SK-N-SH treated with all-trans-retinoic acid at 6 μM for 48 hours (cell line): ENCODE measurements at places on chromosomes 1 and 21.

GRCh38 chr1:6591222-6591621 lies 11.4 kb downstream of the ZBTB48 start:
- ATAC-seq: no peak

- ATAC-seq: no peak
Observed at GRCh38 chr1:183374825-183375224, 43.4 kb downstream of the NMNAT2 start.

DNA sequence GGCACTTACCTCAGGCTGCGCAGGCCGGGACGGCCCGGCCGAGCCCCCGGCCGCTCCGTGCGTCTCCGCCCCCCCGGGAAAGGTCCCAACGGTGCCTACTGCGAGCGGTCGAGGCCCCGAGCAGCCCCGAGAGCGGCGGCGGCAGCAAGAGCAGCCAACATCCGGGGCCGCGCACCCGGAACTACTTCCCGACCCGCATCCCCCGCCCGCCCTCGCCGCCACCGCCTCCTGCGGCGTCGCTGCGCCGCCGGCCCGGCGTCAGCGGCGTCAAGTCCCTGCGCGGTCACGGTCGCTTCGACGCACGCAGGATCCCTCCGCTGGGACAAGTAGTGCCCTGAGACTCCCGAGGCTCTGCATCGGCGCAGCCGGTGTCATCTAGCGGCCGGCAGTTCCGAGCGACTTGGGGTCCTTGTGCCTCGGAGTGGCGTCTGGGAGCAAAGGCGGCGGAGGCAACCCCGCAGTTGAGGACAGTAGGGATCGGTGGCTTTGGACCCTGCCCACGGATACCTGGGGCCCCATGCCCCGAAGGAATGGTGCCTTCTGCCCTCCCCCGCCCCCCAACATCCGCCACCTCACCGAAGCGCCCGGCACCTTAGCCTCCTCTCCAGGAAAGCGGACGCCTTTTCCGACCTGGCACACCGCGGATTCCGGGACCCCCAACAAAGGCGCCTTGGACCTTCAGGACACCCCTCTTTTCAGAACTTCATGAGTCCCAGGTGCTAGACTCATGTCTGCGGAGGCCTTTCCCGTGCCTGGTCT lies at the start of gene FOXJ3:
Gene FOXJ3 (minus strand): TSS at position 186 of the 759 bp plus-strand sequence. CDS start 24,142 bp downstream, outside the sequence.
- peak; percentile 85 for ATAC-seq

DNA sequence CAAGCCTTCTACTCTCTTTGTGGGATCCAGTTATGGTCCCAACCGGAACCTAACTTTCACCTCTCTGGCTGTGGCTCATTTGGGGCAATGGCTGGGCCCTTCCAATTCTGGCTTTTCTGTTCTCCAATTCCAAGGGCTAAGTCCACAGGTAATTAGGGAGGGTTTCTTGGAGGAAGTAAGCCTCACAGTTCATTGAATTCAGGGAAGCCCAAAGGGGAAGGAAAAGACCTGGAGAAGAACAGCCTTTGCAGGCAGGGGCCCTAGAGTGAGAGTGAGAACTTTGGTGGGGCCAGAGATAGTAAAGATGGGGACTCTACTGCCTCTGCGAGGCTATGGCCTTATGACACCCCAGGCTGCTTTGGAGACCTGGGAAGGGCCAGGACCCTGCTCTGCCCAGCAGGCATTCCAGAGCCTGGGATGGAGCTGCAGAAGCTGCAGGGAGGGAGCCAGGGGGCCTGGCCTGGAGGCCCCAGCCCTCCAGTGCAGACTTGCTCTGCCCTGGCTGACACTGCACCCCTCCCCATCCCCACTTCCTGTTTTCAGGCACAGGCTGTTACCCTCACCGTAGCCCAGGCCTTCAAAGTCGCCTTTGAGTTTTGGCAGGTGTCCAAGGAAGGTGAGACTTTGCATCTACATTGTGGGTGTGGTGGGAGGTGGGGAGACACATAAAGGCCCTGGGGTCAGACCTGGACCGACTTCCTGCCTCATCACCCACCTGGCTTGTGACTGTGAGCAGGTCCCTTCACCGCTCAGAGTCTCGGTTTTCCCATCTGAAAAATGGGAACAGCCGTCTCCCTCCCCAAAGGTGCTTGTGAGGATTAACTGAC lies 18.9 kb downstream of the LDLRAP1 start:
- no peak for ATAC-seq

DNA sequence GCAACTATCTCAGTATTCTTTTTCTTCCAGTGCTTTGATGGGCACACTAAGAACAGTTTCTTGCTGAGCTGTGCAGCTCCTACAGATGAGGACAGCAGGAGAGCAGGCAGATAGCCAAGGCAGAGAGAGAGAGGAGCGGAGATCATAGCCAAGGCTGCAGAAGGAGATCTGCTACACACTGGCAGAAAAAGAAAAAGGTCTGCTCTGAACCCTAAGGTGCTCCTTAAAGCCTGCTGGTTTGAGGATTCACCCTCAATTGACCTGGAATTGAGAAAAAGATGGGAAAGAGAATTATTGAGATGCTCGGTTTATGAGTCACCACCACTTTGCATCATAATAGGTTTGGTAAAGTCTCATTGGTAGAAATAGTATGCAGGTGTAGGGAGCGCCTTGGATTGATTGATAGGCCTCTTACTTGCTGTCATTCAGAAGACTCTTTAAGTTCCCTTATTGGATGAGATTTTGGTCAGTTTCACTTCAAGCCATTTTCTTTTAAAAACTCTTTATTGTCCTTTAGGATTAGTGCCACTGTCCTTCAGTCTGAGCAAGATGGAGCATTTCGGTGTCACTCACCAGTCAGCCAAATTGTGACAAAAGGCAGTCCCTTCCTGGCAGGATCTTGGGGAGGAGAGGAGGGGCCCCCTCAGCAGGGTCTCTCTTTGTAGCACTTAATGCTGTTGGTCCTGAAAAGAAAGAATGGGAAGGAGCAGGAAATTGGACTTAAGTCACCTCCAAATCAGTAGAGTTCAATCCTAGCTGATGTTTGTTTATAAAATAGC lies 685.0 kb downstream of the ADGRL2 start:
- peak; percentile 57 for ATAC-seq

DNA sequence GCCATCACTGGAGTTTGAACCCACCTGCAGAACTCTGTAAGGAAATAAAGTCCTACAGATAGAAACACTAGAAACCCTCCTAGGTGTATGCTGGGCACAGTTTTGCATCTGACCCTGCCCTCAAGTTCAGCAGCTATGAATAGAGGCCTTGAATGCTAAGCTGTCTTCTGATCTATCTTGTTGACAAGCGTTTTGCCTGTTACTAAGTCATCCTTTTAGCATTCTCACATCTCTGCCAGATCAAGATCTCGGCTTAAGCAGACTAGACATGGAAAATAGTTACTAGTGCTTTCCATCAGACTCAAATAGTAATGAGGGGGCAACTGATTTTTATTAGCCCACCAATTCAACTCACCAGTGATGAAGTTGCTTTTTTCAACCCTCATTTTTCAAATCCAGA lies 10.5 kb downstream of the TBX15 start:
- no peak for ATAC-seq

DNA sequence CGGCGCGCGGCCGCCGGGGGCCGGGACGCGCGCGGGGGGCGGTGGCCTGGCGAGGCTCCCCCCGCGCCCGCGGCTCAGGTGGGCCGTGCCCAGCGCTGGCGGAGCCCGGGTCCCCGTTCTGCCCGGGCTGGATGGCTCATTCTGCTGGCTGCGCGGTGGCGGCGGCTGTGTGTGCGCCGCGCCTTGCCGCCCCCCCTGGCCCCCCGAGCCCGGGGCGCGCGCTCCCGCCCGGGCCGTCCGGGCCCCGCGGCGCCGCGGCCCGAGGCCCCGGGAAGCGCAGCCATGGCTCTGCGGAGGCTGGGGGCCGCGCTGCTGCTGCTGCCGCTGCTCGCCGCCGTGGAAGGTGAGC lies at the start of gene EPHB2:
Gene EPHB2 (plus strand): TSS at position 139 of the 349 bp plus-strand sequence. CDS start 144 bp downstream, at position 283.
- peak; percentile 17; the same call in 2 of the 3 replicates for ATAC-seq

- no peak for ATAC-seq
Observed at GRCh38 chr21:45877821-45878469, 103.6 kb upstream of the COL6A1 start.

- no peak for ATAC-seq
Observed at GRCh38 chr21:38389896-38390295, 108.4 kb downstream of the ERG start.

DNA sequence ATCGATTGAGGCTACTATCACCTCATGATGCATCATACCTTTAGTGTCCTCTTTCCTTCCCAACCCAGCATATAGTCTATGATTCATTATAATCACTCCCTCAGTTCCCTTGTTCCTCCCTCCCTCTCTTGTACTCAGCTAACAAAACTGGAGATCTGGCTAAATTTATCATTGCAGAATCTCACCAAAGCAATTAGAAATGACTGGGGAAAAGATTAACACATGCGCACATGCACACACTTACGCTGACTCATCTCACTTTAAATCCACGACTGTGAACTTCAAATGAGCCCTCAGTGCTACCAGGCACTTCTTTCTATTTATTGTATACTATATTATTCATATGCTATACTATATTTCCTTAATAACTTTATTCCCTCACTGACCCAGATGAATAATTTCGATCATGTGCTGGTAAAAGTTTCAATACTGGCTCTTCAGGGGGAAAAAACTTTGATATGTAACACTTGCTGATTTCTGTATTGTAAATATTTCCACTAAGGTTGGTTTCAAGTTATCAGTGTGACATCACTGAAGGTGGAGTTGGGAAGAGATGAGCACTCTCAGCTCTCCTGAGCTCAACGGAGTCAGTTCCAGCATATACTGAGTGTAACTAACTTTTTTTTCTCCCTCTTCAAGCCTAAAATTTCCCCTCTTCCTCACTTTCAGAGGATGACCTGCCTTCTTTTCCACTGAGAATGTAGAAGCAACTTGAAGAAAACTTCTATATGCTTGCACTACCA lies 613.7 kb upstream of the B3GALT2 start:
- peak; percentile 90 for ATAC-seq

- ATAC-seq: peak; percentile 3
Observed at GRCh38 chr1:230641900-230642262, 400 bp upstream of the COG2 start.

GRCh38 chr1:83511146-83511726 lies 487.7 kb downstream of the TTLL7 start:
- peak; percentile 43; the same call in 1 of the 3 replicates for ATAC-seq

GRCh38 chr1:24961961-24962861 lies 32.1 kb upstream of the RUNX3 start:
- ATAC-seq: no peak

GRCh38 chr1:192418552-192419285 lies 101.9 kb downstream of the RGS21 start:
- ATAC-seq: no peak

GRCh38 chr1:66413136-66413837 lies 120.7 kb upstream of the SGIP1 start:
- no peak for ATAC-seq

- peak; percentile 97 for ATAC-seq
Observed at GRCh38 chr1:96721416-96722160, at the start of gene PTBP2. TSS of gene PTBP2 (plus strand) at chr1:96721784. CDS start at chr1:96721865, 81 bp downstream.

- no peak for ATAC-seq
Observed at GRCh38 chr1:203103216-203103615, 17.4 kb upstream of the MYOG start.

DNA sequence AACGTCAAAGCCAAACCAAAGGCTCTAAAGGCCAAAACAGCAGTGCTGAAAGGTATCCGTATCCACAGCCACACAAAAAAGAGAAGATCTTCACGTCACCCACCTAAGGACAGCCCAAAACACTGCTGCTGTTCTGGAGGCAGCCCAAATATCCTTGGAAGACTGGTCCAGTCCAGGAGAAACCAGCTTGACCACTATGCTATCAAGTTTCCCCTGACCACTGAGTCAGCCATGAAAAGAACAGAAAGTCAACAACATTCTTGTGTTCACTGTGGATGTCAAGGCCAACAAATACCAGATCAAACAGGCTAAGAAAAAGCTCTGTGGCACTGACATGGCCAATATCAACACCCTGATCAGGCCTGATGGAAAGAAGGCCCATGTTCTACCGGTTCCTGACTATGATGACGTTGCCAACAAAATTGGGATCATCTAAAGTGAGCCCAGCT lies 32.1 kb downstream of the ARID4B start:
- no peak; the same call in 2 of the 3 replicates for ATAC-seq

DNA sequence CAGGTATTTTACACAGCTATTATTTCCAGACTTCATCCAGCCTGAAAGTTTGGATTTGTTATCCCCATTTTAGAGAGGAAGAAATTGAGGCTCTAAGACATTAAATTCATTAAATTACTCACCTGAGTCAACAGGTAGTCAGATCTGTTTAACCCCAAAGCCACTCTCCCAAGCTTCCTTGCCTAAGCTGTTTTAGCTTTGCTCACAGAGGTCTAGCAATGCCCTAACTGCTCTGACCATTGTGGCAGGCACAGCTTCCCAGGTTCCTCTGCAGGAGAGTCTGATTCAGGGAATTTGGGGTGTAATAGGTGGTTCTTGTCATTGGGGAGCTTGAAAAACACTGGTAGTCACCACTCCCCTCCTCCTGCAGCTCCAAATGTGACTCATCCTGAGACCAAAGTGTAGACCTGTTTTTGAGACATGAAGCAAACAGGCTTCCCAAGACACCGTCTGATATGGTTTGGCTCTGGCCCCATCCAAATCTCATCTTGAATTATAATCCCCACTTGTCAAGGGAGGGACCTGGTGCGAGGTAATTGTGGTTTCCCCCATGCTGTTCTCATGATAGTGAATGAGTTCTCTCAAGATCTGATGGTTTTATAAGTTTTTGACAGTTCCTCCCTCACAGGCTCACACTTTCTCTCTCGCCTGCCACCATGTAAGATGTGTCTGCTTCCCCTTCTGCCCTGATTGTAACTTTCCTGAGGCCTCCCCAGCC lies 142.8 kb upstream of the DNAH14 start:
- peak; percentile 58 for ATAC-seq

DNA sequence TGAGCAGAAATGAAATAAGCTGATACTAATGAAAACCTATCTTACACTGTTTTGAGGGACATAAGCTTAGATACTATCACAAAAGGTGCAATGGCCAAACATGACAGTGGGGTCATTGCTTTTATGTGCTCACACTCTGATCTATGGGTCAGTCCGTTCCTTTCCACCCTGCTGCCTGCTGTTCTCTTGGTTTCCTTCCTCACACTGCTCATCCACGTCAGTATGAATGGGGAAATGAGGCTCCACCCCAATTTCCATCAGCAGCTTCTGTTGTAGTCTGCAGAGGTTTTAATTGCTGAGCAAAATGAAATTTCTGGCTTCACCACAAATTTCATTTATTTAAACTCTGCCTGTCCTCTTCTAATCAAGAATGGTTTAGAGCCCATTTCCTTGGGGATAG lies 155.2 kb downstream of the GABPA start:
- no peak for ATAC-seq

DNA sequence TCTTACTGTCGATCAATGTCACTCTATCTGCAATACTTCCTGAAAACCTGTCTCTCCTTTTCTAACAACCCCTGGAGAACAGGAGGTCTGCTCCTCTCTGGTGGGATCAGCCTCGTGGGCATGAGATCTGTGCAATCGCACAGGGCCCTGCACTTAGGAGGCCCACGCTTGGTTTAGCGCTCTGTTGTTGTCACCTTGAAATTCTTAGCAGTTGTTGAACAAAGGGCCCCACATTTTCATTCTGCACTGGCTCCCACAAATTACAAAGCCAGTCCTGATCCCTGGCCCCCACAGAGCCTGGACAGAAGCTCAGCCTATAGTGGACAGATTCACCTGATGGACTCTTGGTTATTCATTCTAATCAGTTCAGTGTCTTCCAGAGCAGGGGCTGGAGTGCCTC lies 18.6 kb downstream of the SPOCD1 start:
- no peak for ATAC-seq
